CD4-positive, alpha-beta T cell treated with Interleukin-12 subunit alpha and Interleukin-12 subunit beta, for 1 hour (primary cell): ENCODE measurements at places on chromosomes 6 and 20.

- no peak for DNase-seq
Measured at GRCh38 chr6:1885576-1886011, 275.9 kb downstream of the FOXC1 start.

GRCh38 chr6:12657884-12658283 is 58.7 kb upstream of the PHACTR1 start:
- no peak for DNase-seq

- no peak for DNase-seq
Measured at GRCh38 chr20:22515264-22515663, 69.1 kb downstream of the FOXA2 start.

DNA sequence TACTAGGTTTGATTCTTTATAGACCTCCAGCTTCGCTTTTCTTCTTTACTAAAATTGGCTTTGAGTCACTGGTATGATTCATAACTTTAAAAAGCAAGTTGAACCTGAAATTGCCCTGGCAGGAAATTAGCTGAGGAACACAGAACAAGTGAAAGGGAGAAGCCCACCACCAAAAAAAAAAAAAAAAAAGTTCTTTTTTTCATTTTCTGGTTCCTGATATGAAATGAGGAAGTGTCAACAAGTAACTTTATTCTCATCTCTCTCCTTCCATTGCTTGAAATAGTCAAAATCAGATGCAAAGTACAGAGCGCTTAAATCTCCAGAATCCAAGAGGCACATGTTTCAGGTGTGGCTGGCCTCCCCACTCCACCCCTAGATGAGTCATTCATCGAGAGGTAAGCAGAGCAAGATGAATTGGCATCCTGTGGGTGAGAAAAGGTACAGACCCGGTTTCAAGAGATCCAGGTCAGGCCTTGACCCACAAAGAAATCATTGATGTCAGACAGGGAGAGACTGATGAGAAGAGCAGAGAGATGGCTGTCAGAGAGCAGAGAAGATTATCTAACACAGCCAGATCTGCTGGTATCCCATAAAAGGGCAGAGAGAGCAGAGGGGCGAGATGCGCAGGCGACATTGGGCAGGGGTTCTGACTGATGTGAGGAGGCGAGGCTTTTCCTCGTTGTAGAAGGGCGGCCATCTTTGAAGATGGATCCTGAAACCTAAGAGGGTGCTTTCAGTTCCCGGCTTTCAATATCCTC is 54.8 kb upstream of the MBOAT1 start:
- DNase-seq, result no peak

DNA sequence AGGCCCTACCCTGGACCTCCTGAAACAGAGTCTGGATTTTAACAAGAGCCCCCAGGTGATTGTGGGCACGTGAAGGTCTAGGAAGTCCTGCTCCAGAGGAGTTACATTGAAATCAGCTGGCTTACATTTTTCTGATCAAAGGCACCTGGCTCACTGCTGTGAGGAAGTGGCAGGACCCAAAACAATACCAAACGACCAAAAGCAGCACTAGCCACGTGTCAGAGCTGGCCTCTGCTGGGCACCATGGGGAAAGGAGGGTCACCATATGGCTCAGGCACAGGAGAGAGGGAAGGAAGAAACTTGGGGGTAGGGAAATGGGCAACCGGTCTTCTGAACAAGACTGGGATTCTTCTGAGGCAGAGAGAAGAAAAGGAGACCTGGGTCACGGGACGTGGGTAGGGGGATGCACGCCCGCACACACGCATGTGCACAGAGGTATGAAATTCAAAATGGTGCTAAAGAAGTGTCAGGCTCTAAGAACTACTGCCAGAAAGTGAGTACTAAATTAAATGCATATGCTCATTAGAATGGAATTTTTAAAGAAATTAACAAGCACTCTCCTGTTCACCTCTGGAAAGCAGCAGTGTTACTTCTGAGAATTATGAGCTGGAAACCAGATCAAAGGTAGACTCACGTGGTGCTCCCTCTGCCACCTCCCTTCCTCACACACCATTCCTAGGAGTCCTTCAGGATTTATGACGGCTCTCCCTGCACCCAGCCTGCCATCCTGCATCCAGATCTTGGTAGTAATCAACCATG is 113.6 kb downstream of the TRERF1 start:
- no peak for DNase-seq

DNA sequence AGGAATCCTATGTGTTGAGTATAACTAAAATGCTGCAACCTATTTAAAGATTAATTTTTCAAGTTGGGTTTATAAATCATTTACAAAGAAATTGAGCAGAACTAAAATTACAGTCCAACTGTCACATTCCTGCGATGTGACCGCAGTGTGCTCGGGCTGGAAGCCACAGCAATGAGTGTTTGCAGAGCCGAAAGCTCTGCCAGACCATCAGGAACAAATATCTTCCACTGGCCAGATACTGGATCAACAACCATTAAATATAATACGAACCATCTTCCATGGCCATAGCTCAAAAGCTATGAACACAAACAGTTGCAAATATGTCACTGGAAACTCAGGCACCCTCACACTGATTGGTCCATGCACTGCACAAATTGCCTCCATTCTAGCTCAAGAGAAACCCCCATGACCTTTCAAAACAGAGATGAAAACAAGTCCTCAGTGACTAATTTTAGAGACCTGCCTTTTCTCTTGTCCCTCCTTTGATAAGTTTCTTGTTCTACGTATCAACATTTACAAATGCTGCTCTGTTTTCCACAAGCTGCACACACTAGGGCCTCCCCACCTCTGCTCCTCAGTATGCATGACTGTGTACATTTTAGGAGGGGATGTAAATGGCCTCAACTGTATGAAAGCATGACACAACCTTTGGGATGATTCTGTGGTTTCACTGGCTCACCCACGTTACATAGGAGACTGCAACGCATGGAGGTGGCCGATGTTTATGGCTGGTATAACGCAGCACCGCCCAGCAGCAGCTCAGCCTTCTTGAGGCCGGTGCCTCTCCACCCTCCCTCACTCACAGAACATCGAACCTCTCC is 171.7 kb downstream of the WDR27 start:
- no peak for DNase-seq

DNA sequence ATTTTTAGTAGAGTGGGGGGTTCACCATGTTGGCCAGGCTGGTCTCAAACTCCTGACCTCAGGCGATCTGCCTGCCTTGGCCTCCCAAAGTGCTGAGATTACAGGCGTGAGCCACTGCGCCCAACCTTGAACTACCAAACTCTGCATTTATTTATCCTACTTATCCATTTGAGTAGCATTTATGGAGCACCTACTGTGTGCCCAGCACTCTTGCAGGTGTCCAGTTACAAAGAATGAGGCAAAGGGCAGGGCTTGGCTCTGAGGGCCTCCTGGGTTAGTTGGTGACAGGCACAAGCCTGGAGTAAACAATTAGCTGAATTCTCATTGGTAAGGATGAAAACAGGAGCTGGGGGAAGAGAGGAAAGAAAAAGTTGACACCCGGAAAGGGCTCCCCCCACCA is 93.4 kb upstream of the FOXP4 start:
- no peak for DNase-seq

DNA sequence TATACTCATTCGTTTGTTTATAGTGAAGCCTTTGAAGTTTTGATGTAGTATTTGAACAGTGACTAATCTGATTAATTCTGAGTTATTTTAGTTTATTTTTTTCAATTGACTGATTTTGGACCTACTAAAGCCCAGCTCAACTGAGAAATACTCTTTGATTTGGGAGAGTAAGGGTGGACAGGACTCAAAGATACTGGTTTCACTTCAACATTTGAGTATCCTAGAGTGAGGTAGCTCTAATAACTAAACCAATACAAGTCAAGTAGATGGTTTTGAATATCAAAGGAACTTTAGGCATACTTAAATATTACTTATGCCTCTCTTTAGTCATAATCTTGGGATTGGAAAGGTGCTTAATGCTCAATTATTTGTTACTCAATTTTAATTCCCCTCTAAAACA is 65.6 kb downstream of the ZNF292 start:
- DNase-seq, result no peak
